ENCODE measurements at places on chromosomes 4 and X.

- no peak for DNase-seq
Measured at GRCh38 chrX:97398030-97398551, 514.4 kb downstream of the RPA4 start.

- DNase-seq, result no peak
Measured at GRCh38 chr4:40912460-40913184, 162.9 kb downstream of the NSUN7 start.

DNA sequence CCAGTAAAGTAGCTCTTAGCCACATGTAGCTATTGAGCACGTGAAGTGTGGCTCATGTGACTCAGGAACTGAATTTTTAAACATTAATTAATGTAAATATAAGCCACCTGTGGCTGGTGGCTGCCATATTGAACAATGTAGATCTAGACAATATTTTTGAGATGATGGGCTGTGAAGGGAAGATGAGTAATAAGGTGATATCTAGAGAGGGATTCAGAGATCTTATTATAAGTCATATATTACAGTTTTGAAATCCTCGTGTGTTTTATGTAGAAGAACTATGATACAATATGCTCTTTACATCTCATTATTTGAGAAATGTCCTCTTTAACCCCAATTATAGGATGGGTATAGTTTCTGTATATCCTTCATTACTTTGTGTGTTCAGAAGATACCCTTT lies 5.6 kb downstream of the GAR1 start:
- no peak for DNase-seq

GRCh38 chr4:98939892-98940298 lies 11.0 kb upstream of the EIF4E start:
- peak; percentile 78 for DNase-seq

GRCh38 chr4:89528526-89529133 lies 221.0 kb upstream of the GPRIN3 start:
- DNase-seq, result peak; percentile 40

DNA sequence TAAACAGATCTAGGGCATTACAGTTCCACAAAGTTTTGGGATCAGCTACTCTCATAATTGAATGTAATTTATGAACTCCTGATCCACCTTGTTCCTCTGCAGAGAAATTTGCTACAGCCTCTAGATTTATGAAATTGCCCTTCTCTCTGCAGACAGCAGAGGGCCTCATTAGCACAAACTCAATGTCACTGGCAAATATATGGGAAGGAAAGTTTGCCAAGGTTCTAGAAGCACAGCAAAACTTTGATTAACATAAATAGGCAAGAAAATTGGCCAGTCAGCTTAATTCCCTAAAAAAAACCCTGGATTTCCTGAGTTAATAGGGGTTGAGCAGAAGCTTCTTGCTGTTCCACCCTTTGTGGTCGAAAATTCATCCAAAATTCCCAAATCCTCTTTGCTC lies 31.5 kb downstream of the PRPS1 start:
- DNase-seq, result peak; percentile 58

DNA sequence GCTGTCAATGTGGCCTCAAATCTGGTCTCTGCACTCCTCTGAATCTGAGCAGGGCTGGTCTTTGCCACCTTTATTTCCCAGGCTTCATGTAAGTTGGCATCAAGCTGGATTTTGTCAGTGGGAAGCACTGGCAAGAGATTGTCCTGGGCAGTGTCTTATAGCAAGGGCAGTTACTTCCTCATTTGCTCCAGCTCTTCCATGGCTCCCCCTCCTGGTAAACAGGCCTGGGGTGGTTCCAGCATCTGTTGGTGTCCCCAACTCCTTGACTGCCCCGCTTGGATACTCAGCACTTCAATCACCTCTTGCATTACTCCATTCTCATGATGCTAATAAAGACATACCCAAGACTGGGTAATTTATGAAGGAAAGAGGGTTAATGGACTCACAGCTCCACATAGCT lies 15.0 kb upstream of the REST start:
- peak; percentile 72 for DNase-seq

DNA sequence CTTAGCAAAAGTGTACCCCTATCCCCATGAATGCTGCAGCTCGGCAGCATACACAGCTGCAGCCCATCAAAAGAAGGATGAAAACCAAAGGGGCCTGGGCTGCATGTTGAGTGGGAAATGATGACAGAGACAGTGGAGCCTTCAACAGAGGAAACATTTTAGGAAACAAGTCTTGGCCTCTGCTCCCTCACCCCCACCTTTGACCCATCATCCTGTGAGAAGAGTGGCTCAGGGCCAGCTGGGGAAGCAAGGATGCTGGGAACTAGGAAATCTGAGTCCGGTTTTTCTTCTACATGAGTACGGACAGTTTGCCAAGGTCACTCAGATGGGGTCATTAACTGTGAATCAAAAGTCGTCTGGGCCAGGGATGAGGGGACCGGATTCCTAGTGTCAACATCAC lies 37.2 kb downstream of the IDS start:
- DNase-seq, result no peak

DNA sequence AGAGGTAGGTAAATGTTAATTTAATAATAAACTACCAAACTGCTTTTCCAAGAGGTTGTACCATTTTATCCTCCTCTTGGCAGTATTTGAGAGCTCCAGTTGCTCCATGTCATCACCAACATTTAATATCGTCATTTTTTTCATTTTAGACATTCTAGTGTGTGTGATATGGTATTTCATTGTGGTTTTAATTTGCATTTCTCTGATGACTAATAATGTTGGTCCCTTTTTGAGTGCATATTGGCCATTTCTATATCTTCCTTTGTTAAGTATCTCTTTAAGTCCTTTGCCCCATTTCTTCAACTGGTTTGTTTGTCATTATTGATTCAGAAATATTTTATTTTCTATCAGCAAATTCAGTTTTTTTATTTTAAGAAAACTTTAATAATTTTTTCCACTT lies 88.8 kb downstream of the MAPK10 start:
- no peak for DNase-seq

DNA sequence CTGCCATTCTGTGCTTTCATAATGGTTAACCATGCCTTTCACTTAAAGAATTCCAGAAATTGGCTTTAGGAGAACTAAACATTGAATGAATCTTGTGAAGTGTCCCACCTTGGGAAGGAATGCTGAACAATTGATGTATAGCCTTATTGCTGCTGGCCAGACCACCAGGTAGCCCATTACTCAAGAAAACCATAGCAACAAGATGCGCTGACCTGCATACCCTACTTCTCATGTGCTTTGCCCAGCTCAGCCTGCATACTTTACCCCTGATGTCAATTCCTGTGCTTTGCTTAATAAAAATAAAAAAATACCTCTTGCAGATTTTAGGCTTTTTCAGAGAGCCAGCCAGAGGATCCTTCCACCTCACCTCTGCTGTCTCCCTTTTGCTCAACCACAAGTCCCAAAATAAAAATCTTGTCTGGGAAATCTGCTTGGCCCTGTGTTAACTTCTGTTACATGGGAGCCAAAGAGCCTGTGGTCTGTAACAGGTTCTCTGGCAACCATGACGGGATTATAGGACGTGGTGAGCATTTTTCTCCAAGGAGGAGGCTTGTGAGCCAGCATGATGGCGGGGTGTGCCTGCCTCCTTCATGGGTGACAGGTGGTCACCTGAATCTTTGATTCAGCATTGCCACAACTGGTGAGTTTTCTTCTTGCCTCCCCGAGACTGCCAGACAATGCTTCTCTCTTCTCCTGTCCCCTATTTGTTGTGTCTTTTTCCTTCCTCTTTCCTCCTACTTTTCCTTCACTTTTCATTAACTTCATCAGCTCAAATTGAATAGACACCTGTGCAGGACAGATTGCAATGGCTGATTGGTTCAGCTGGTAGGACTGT lies 106.8 kb downstream of the ARSJ start:
- no peak for DNase-seq

GRCh38 chr4:152422817-152423320 lies 113.0 kb downstream of the FBXW7 start:
- no peak for DNase-seq

- DNase-seq, result no peak
Measured at GRCh38 chr4:66331761-66332160, 661.5 kb upstream of the EPHA5 start.

GRCh38 chrX:9196961-9197640 lies 163.2 kb upstream of the FAM9B start:
- no peak for DNase-seq

GRCh38 chrX:6131287-6131686 lies 97.4 kb downstream of the NLGN4X start:
- DNase-seq, result no peak

GRCh38 chrX:75155827-75156525 lies at the start of gene ABCB7:
Gene ABCB7, minus strand, starts transcription at chrX:75156283. Its CDS starts 11 bp downstream, at chrX:75156272.
- peak; percentile 76 for DNase-seq

DNA sequence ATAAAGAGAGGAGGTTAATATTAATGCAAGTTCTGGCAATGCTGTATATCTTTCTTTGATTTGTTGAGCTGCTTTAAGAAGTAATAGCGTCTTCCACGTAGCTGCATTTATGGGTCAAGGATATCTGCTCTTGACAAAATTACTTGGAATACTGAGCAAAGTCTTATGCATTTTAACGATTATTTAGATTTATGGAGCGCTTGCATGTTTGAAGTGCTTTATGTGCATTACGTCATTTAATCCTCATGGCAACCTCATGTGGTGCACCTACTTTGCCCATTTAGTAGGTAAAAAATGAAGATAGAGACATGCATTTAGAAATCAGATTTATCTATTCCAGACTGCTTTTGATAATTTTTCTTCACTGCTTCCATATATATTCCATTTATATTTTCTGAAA lies 46.0 kb downstream of the DTHD1 start:
- DNase-seq, result no peak

GRCh38 chr4:163621821-163622220 lies 127.3 kb downstream of the TMA16 start:
- DNase-seq, result no peak

GRCh38 chrX:96430756-96431455 lies 253.7 kb upstream of the DIAPH2 start:
- no peak for DNase-seq

DNA sequence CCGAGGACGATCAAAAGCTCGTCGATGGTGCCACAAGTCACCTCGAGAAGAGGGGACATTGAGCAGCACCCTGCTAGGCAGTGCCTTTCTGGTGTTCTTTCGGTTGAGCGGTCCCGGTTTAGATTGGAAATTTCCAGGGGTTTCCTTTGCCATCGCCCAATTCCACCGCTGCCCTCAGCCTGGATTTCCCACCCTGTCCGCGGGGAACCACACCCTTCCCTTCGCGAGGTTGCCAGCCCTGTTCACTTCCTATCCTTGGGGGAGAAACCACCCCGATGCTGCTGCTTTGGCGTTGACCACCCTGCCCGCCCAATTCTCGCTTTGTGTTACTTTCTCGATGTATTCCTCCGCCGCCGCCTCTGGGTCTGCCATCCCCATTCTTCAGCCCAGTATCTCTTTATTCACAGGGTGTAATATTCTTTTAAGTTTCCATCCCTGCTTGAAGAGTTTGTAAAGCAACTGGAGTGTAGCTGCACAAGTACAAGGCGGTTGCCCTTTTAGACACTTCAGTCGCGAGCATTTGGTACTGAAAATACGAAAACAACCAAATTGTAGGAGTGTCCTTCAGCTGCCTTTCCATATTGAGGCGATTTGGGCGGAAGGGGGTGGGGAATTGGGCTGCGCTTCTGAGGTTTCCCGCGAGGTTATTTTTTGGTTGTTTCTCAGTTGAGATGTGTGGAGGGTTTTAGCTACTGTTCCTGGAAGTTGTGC lies 1.1 kb downstream of the OGT start:
- DNase-seq, result peak; percentile 20

DNA sequence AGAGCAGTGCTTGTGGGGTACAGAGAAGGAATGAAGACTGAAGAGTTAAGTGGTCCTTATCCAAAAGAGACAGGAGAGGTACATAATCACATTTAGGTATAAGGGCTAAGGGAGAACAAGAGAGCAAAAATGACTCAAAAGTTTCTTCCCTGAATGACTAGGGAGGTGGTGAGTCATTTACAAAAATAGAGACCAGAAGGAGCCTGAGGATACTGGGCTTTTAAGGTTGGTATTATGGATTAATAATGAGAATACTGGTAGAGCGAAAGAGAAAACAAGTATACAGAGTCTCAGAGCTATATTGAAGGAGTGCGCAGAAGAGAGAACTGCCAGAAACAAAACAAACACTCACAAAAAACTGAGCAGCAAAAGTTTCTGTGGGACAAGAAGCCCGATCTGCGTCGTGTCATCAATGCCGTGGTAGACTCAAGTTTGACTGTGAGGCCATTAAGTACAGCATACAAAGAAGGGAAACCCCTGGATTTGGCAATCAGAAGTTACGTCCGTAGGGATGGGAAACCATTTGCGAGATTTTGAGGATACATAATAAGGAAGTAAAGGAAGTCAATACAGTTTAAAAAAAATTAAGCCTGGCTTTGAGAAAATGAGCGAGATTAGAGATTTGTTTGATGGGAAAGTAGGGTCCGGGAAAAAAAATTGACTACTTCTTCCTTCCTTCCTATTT lies 129.1 kb upstream of the STIM2 start:
- DNase-seq, result no peak

DNA sequence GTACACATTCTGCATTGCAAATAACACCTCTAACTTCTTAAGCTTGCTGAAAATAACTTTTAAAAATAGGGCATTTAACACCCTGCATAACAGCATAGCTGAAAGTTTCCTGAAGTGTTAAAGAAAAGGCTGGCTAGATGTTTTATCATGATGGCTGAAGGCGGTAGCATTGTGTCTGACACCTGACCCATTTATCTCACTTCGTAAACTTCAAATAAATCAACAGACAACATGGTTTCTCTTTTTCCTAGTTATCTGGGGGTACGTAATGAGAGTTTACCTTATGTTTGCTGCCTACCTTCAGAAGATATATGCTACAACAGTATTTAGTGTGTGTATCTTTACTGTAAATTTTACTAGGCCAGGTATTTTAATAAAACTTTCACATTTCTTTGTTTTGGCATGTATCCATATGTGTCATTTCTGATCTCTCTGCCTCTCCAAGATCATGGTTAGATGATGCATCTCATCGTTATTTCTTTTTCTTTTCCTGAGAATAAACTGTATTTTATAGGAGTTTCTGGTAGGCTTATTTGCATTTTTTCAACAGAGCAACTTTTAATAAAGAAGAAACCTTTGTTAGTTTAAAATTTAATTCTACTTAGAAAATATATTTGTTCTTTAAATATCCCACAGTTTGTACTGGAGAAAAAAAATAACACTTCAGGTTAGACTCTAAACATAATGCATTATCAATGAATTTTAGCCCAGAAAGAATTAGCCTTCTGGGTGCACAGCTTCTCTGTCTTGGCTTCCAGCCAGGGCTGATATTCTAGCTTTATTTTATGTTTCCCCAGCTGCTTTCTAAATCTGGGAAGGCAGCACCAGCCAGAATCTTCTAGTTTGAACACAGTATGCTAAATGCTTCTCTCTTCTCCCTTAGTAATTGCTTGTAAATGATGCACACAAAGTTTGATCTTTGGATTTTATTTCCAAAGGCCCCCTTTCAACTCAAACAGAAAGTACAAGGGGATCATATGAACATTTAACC lies 2.9 kb downstream of the NDST4 start:
- DNase-seq, result no peak

GRCh38 chr4:168856312-168856711 lies 153.7 kb downstream of the CBR4 start:
- no peak for DNase-seq

DNA sequence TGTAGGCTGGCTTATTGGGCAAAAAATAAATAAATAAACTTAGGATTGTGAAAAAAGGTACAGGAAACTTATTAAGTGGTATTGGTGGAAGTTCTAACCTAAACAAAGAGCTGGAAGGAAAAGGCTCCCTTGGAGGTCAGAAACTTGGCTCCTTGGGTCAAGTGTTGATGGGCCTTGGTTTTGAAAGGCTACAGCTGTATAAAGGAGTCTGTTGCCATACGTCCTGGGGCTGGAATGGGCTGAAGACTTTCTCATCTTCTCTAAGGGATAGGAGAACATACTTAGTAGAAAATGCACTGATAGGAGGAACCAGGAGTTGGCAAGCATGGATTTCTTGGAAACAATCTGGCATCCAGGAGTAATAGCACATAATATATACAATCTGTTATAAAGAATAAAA lies 56.6 kb downstream of the PDLIM5 start:
- DNase-seq, result no peak
